ENCODE measurements at places on chromosomes 1 and 21.

DNA sequence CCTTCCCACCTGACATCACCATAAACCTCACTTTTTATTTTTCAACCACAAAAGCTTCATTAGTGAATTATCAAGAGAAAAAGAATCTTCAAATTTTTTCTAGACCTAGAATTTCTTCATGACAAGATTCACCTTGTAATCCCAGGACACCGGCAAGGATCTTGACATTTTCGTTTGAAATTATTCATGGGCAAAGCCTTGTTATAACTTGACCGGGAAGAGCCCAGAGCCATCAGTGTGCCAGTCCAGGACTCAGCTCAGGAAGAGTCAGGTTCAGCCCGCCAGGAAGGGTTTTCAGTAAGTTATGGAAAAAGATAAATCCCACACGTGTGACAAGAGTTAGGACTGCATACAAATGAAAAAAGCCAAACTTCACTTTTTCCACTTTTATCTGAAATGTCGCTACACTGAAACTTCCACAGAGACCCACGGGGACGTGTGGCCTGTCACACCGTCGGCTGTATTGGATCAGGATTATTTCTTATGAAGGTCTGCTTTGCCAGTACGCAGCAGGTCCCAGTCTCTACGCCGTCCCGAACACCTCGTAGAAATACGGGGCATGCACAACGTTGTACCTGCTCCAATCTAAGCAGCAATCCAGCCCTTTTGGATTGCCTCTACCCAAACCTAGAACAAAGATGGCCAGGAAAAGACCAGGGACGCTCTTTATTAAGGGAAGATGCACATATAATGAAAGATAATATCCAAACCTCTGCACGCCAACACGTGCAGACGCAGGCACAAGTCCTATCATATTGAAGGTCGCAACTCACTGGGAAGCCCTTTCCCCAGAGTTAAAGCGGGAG, 916 bp downstream of the F3 start:
- no peak for DNase-seq

DNA sequence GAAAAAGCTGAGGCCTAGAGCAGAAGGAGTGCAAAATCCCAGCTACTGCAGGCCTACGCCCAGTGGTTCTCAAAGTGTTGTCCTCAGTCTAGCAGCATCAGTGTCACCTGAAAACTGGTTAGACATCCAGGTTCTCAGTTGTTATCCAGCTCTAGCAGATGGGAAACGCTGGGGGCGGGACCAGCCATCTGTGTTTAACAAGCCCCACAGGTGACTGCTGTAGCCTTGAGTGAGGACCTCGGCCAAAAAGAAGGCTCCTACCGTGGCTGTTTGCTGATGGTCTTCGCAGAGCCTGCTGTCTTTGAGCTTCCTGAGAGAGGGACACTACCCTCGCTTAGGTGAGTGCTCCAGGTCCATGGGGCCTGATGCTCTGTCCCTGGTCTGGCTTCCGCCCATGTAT, 69.7 kb downstream of the LRRN2 start:
- no peak for DNase-seq

DNA sequence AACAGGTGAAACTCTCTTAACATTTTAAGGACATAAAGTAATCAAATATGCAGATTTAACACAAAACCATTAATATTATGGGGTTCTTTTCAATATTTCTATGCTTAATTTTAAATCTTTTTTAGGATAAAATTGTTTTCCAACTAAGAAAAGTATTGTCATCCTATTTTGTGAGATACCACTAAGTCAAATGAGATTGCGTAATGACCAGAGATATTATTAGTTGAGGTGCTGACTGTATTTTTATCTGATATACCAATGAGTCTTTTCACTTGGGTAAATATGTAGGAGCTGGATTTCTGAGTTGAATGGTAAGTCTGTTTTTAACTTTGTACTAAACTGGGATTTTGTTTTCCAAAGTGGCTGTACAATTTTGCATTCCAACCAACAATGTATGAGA, 25.4 kb downstream of the LEPR start:
- no peak for DNase-seq

DNA sequence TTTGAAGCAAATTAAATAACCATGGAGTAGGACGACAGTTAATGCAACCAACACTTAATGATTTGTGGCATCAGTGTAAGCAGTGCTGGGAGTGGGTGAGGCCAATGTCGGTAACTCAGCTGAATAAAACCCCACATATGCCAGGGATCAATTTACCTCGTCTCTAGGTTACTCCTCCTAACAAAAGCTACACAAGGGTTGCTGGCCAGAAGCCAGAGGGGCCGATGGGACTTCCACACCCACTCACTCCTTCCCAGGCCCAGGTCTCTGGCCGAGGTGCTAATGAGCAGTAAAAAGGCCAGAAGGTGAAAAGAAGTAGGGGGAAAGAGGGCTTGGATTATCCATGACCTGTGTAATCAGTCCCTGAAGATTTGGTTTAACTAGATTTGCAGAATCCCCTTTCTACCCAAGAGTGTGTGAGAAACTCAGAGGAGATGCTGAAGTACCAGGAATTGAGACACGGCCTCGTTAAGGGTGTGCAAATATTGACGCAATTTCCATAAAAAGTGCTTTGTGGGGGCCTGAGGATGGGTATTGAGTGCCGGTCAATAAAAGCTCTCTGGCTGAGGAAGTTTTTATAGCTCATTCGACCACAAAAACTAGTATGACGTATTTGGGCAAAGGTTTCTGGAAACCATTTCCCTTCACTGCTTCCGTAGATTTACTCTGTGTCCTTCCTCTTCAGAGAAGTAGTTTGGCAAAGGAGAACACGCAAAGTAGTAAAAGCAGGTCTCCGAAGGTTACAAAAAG, 145.5 kb downstream of the TBX15 start:
- no peak for DNase-seq
